ENCODE measurements at places on chromosomes 11 and 22.
A peak's percentile ranks its signal among the peaks of the same experiment; 100 is the strongest.

DNA sequence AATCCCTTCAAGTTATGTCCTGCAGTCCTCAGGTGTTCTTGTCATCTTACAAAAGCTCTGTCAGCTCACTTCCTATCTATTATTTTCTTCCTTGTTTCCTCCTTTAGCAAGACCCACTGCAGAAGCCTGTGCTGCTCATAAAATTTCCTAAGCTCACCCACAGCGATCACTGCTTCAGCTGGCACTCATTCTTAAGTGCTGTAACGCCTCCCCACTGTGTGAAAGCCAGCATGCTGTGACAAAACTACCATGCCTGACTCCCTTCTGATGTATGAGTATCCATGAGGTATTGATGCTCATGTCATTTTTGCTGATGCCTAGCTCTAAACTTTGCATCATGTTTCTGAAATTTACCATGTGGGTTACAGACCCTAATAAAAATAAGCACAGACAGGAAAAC lies 41.5 kb upstream of the CNTN5 start:
- DNase-seq, result no peak

- no peak for DNase-seq
Observed at GRCh38 chr11:24900960-24901549, 404.2 kb downstream of the LUZP2 start.

- DNase-seq, result peak; percentile 13
Observed at GRCh38 chr11:64924910-64925284, 408 bp downstream of the PPP2R5B start.

- no peak for DNase-seq
Observed at GRCh38 chr11:32081901-32082300, 9.0 kb upstream of the RCN1 start.

DNA sequence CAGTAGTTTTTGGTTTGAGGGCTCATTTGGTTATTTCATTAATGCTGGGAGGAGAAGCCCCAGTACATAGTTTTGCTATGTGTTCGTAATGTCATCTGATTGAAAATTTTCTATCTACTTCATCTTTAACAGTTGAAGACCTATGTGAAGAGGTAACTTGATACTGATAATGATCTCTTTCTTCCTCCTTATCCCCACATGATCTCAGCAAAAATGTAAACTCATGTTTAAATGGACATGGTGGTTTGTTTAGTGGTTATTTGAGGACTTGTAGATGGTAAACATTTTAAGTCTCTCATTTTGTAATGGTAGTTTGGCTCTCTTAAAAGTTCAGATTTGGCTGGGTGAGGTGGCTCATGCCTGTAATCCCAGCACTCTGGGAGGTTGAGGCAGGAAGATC lies 53.7 kb upstream of the SPTBN2 start:
- DNase-seq, result no peak

DNA sequence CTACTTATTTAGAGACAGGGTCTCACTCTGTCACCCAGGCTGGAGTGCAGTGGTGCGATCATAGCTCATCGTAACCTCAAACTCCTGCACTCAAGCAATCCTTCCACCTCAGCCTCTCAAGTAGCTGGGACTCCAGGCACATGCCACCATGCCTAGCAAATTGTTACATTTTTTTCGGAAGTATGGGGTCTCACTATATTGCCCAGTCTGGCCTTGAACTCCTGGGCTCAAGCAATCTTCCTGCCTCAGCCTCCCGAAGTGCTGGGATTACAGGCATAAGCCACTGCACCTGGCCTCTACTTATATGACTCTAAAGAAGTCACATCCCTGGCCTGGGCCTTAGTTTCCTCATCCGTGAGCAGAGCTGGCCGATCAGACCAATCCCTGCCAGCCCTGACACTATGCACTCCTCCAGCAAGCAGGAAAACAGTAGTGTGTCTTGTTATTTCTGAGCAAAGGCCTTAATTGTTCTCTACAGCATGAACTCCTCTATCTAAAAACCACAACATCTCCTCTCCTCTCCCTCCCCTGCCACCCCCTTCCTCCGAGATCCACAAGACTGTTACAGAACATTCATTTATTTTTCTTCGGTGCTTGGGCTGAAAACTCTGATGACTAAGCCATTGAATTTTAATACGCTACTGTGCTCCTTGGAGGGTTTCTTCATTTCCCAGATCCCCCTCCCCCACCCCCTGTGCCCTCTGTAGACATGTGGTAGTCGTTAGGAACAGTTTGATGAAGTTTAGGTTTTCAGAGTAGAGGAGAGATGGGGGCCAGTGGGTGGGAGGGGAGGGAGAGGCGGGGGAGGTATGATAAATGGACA lies 91.5 kb downstream of the ABTB2 start:
- peak; percentile 92 for DNase-seq

DNA sequence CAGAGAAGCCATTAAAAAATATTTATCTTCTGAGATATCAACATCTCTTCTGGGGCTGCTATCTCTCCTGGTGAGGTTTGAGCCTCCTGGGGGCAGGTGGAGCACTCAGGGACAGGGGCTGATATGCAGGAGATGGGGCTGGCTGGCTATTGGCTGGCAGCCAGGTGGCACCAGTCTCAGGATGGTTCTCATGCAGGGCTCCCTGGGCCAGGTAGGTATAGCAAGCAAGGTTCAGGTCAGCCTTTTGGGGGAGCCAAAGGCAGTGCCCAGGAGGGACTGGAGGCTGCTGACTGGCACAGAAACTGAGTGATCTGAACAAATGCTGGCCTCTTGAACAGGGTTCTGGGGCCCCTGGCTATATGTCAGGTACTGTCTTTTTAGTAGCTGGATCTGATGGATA lies 29.7 kb upstream of the EMSY start:
- no peak for DNase-seq

DNA sequence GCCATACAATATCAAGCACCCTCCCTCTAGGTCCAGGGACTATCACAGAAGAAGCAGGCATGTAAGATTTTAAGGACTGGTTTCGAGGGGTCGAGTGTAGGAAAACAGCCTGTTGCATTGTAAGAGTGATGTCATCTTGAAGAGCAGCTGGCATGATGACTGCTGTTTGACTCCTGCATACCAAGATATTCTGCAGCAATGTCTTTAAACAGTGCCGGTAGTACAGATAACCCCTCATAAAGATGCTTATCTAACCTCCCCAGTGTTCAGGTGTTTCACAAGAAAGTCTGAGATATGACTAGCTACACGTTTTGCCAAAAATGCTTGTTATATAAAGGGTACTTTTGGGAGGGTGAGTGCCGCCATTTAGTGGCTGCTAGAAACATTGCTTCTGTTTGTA lies 12.0 kb downstream of the FAM111A start:
- DNase-seq, result no peak

DNA sequence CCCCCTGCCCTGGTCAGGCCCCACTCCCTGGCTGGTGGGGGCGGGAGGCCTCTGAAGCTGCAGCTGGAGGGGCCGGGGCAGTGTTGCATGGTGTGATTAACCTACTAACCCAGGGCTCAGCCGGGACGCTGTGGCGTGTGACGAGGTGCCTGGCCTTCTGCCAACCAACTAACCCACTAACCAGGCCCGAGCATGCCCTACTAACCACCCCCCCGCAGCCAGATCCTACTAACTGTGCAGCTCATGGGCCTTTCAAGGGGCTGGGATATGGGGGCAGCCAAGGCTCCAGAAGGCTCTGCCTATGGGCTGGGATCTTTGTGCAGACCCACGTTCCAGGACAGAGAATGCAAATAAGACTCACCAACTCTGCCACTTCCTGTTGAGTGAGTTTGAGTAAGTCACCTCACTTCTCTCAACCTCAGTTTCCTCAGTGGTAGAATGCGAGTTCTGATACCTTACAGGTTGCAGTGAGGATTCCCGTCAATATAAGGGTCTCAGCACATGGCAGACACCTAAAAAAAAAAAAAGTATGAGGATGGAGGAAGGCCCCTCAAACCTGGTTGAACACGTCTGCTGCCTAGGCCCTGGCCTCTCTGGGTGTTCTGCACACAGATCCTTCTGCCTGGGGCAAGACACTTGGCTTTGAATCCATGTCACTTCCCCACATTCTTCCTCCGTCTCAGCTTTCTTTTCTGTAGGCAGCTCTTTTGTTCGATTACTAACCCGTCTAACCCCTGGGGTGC lies 14.1 kb downstream of the MIAT start:
- no peak for DNase-seq

Measured in fibroblast of skin of back (primary cell).